ENCODE measurements at places on chromosomes 5 and 9. TPM values are rescaled to one million over a fixed set of nuclear protein-coding genes. Genes with fewer than 3 reads are reported as not detected.

The NMUR2 gene
- total RNA-seq = not detected

The CCL28 gene
- 0.11 TPM for total RNA-seq

The UGT3A1 gene
- total RNA-seq = not detected

GRCh38 chr9:103183701-103184171 lies 188.6 kb downstream of the CYLC2 start:
- no peak for DNase-seq

DNA sequence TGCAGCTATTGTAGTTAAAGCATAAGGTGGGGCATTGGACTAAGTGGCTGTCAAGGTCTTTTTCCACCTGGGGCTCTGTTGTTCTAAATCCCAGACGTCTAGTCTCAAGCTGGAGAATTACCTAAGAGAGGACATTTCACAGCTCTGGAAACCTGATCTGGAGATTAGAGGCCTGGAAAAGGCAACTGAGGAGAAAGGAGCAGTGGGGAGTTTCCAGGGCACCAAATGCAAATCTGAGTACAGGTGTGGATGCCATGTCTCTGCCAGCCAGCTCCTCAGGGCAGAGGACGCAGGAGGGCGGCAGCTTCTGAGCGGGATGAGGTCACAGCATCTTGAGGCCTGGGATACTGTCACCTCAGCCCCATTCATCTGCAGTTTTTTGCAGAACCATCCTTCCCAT lies 65.2 kb downstream of the PPARGC1B start:
- no peak for DNase-seq

- DNase-seq = peak; percentile 60
Measured at GRCh38 chr5:139710319-139711066, 62.3 kb downstream of the CXXC5 start.

- no peak for DNase-seq
Measured at GRCh38 chr5:10712574-10713366, 48.3 kb downstream of the DAP start.

- DNase-seq = no peak
Measured at GRCh38 chr9:137319011-137319738, 17.1 kb upstream of the NRARP start.

- DNase-seq = no peak
Measured at GRCh38 chr5:7395432-7395946, 449 bp upstream of the ADCY2 start.

DNA sequence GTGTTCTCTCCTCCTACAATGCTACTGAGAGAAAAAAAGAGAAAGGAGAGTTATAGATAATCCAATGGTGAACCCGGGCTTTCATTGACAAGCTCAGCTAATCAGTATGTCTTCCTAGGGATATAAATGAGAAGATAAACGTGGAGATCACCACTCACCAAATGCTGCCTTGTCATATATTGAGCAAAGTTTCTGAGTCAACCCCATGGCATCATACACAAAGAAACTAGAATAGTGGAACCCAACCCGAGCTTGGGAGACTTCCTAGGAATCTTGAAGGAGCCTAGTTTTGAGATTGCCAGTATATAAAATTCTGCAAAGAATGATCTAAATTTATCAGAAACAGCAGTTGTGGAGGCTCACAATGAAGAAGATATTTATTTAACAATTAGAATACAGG lies 47.8 kb downstream of the PTPN3 start:
- DNase-seq = no peak

DNA sequence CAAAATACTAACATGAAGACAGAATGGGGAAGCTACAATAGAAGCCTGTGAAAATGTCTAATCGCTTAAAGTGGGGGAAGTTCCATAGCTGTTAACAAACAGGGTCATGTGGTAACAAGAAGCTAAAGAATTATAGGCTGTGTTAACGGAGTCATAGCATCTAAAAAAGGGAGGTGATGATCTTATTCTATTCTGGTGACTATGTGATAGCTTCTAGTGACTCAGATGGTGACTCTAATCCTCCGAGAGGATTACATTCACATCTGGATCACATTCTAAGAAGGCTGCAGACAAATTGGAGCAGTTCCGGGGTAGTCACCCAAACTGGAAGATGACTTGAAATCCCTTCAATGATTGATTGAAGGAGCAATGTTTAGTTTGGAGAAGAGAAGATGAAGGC lies 142.1 kb downstream of the LIFR start:
- peak; percentile 62 for DNase-seq

GRCh38 chr9:108399851-108400250 lies 455.9 kb downstream of the ACTL7B start:
- DNase-seq = no peak

DNA sequence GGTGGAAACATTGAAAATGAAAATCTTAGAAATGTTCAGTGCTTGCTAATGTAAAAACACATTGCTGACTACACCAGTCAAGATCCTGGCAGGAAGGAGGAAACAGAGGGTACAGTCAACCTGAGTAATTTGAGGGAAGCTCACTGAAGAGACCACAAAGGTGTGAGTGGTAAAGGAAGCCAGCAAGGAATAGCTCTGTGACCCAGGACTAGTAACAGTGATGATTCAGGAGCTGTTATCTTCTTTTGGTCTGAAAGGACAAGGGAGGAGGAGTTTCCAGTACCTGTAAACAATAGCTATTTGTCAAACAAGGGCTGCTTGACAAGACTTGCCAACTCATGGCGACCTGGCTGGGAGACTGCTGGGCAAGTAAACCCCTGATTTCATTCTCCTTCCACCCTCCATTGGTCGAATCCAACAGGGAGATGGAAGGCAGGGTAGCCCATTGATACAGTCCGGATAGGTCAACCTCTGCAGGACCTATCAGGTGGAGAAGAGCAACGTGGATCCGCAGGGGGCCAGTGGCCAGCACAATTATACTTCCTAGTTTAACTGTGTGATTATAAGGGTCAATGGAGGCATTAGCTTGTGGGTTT lies 68.1 kb downstream of the MAMDC2 start:
- DNase-seq = no peak

DNA sequence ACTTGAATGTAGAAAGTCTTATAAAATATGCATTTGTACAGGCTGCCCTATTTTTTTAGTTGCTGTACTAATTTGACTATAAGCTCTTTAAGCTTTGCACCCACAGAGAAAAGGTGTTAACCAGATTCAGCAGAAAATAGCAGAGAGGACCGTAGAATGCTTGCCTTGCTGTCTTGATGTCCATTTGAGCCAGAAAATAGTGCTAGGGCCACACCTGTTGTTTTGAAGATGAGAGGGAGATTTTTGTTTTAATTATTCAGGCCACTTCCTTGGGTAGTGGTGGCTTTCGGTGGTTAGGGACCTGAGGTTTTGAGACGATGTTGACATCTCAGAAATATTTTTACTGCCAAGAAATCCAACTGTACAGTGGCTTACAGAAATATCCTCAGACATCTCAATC lies 196.0 kb downstream of the SPATA31D1 start:
- no peak for DNase-seq

DNA sequence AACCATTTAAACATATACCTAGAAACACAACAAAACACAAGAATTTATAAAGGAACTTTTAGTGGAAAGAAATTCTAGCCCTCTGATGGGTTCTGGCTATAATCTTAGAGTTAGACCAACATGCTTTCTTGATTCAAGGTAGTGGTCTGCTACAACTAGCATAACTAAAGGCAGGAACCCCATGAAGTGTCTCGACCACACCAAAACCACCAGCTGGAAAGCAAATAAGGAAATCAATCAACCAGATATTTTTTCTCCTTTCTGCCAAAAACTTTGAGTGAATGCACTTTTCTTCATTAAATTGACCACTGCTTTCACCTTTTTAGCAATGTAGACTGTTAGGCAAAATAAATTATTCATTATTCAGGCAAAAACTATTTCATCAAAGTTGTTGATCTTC lies 346.4 kb downstream of the EBF1 start:
- DNase-seq = no peak

DNA sequence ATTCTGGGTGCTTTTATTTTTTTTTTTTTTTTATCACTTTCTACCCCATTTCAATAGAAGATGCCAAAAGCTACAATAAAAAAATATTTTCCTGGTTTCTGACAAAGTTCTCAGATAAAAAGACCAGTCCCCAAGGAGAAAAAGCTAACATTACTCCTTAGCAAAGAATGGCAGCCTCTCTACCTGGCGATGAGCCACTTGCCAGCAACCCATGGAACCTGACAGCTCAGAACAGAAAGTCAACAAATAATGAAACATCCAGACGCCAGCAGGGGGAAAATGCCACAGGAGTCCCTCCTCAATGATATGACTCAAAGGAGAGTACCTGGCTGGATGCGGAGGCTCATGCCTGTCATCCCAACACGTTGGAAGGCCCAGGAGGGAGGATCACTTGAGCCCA lies 123.2 kb downstream of the MYO10 start:
- no peak for DNase-seq

DNA sequence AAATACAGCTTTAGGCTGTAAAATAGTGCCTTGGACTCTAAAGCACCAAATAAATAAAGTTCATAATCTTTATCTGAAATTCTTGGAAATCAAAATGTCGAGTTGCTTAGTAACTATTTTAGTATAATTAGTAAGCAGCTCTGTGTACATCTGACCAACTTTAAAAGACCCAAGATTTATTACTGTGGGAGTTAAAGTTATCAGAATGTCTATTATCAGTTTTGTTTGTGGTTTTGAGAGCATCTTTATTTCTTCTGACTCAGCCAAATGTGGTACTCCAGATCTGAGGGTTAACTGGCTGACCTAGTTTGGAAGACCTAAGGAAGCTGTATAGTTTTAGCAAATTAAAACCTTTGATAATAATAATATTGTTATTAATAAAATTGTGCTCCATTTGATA lies 81.2 kb downstream of the PRLR start:
- no peak for DNase-seq

GRCh38 chr5:90571147-90571773 lies 12.7 kb downstream of the ADGRV1 start:
- no peak for DNase-seq

DNA sequence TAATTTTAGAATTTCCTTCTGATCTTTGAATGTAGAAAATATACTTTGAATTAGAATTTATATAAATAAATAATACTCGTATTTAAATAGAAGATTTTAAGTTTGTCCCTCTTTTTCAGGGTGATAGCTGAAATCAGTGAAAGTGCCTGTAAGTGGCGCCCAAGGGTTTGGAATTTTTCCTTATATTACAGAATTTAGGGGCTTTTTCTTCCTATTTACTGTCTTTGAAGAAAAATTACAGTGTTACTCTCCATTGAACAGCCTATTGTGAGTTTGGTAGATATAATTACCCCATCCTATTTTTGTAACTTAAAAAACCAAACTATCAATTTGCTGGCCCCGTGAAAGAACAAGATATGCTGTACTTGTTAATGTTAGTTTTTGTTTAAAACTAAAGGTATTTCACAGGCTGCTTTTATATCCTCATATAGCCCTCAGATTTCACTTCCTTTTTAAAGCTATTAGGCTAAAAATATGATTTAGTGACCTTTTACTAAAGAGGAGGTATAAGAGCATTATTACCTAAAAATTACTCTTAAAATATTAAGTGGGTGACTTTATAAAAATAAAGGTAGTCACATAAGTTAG lies 3.2 kb downstream of the MAP3K1 start:
- DNase-seq = no peak

GRCh38 chr9:13443346-13444244 lies 164.1 kb upstream of the MPDZ start:
- DNase-seq = no peak

DNA sequence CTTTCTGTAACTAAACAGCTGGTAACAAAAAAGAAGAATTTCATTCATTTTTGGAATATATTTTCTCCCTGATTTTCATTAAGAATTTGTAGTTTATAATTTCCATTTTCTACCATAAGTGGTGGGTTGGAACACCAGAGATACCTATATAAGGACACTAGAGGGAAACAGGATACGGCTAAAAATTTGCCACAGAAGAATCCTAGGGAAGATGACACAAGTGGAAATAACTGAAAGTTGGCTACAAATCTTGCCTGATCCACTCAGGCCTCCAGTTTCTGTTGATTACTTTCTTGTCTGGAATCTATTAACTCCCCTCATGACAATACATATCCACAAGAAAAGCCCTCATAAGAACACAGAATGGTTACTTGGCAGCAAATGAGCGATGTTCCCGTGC lies 46.8 kb downstream of the FREM1 start:
- DNase-seq = no peak

DNA sequence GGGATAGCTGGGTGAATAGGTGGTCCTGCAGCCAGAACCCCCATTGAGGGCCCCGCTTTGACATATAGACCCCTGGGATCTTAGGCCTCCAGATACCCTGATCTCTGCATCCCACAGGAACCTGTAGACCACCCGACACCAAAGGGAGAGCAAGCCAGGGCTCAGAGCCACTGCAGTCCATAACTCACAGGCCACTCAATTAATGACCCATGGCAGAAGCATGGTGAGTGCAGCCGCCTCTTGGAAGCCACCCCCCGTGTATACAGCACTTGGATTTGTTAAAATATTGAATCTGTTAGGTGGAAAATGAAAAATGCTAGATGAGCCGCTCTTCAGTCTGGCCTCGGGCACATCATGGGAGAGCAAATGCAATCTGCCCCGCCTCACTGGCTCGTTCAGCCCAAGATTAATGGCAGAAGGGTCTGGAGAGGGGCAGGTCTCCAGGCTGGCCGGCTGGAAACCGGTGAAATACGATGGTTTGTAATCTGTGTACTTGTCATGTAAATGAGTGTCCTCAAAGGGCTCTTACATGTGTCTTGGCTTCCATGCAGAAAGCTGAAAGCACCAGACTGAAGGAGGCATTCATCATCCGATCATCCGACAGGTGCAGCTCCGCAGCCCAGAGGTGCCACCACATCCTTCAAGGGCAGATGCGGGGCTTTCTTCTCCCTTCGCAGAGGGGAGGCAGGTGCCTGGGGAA lies 111.3 kb downstream of the OLFM1 start:
- DNase-seq = no peak

DNA sequence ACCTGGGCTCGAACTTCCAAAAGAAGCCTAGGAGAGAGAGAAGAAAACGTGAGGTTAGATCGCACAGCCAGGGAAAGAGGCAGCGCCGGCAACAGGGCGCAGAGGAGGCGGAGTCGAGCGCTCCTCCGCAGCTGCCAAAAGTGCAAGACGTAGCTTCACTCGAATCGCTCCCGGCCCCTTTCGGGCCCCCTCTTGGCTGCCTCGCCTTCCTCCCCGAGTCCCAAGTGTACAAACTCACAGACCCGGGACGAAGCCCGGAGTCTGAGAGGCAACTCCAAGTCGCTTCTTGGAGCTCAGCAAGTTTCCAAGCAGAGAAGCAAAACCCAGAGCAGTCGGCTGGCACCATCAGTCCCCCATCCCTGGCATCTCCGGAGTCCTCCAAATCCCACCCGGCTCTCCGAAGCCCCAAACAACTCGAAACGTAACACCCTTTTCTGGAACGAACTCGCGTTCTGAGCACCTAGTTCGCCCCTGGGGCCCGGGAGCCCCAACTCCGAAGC lies 1.2 kb downstream of the MIER3 start:
- DNase-seq = peak; percentile 45

DNA sequence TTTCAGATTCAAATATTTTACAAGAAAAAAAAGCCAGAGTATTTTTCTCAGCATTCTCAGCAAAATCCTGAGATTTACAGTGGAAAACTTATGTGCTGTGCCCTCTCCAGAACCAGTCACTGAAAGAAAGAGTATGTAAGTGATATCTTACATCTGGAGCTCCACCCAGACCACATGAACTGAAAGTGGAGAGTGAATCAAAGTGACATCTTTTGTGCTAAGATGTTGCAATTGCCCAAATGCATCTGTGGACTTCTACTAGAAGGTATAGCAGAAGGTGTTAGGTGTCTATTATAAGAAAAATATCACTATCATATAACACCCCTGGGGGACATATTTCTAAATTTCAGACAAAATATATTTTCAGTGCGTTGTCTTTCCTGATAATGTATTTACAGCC lies 49.0 kb upstream of the RIC1 start:
- DNase-seq = no peak

All from HFFc6 (cell line).